Heart left ventricle (tissue), 16 donors: ENCODE measurements at places on chromosomes 16 and 17. TPM values are rescaled to one million over a fixed set of nuclear protein-coding genes. Genes with fewer than 3 reads are reported as not detected.

GRCh38 chr16:11090232-11090631 is 145.9 kb downstream of the CLEC16A start:
- no peak for DNase-seq

DNA sequence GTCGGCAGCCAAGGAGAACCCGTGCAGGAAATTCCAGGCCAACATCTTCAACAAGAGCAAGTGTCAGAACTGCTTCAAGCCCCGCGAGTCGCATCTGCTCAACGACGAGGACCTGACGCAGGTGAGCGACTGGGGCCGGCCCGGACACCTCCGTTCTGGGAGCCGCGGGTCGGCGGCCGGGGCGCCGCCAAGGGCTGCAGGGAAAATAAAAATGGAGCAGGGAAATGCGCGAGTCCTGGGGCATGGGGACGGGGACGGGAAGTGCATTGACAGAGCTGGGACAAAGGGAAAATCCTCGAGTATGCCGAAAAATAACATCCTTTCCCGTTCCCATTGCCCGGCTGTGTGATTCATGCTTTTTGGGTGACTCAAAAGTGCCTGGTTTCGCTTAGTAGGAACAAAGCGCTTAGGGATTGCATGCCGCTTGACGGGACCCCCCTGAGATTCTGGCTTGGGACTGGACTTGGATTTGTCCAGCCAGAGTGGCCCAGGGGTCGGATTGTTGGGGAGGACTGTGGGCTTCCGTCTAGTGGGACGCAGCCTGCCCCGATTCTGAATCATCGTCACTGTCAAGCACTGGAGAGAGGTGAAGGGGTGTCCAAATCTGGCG is 699 bp downstream of the MPRIP start:
- no peak for DNase-seq

DNA sequence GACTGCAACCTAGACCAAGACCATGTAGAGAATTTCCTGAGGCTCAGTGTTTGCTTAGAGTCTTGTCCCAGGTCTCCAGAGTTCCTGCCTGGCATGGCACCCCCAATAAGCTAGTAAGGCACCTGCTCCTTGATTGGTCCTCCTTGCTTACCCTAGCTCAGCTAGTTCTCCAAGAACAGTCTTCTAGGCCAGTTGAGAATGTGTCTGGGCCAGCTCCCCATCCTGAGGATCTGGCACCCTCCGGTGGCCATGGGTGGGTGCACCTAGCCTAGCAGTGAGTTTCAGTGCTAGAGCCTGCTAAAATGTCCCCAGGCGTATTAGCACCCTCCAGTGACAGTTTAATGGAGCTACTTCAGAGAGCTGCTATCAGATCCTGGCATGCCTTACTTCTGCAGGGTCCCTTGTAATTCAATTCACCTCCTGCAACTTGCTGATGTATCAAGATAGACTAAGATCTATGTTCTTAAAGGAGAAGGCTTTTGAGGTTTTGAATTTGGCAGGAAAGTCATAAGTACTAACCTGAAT is 44.4 kb upstream of the MED13 start:
- DNase-seq = no peak

- no peak for DNase-seq
These were observed 61.2 kb downstream of the CLEC16A start for GRCh38 chr16:11005611-11005975.

DNA sequence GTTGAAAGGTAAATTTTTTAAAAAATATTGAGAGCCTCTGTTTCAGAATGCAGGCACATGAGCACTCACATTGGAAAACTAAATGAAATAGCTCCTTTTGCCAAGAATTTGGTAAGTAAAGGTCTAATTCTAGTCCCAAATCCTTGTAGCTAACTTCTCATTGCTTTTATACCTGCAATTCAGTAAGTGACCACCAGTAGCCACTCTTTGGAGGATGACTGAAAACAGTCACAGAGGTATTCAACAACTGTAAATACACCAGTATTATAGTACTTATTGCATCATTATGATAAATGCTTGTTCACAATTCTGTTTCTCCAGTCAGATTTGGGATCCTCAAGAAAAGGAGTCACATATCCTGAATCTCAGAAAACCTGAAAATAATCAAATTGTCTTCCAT is 562.4 kb upstream of the CDH11 start:
- DNase-seq = no peak

DNA sequence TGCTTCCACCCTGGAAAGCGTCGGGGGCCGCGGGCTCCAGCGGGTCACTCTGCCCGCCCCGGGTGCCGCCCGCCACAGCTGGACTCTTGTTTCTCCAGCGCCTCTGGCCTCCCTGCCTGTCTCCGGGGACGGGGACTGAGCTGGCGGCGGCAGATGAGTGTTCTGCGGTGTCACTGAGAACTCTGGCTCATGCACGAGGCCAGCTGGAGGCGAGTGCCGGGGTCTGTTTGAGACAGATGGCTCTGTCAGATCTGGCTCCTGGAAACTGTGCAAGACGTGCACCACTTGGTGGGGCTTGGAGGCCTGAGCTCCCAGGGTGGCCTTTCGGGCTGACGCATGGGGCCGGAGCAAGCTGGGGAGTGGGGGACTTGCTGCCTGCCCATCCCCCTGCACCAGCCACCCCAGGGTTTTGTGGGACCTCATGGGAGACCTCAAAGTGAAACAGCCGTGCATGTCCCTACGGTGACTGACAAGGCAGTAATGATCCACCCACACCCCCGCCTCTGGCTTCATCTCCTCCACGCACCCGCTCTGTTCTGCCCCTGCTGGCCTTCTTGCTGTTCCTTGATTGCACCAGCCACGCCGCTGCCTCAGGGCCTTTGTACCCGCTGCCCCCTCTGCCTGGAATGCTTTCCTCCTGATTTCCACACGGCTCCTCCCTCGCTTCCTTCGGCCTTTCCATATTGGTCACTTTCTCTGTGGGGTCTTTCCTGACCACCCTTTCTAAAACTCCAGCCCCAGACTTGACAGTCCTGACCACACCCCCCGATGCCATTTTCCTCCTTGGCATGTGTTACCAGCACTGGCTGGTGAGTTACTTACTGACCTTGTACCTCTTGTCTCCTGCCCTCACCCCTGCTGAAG is 174.9 kb upstream of the CIBAR2 start:
- DNase-seq = peak; percentile 32

DNA sequence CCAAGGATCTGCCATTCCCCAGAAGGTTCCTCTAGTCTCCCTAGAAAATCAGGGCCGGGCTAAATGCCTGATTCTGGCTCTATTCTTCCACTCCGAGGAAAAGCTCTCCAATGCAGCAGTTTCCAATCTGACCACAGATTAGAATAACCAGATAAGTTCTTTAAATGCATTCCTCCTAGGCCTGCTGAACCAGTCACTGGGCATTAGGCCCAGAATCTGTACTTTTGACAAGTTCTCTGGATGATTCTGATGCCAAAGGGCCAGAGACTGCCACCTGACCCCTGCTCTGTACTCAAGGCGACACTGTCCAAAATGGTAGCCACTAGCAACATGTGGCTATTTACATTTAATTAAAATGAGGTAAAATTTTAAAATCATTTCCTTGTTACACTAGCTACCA is 22.3 kb downstream of the MAP3K14 start:
- DNase-seq = no peak

DNA sequence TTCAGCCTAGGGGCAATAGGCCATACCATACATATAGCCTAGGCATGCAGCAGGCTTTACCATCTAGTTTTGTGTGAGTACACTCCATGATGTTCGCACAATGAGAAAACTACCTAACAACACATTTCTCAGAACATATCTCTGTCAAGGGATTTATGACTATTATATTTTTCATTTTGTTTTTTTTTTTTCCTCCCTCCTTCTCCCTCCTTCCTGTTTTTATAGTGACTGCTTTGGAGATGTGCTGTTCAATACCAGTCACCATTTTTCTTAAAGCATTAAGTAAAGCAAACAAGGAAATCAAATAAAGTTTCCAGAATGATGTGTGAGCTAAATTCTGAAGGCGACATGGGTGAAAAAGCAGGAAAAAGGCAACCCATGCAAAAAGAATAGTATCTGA is 194.6 kb downstream of the STX8 start:
- DNase-seq = no peak

Gene FOXC2
- 1.4 TPM for total RNA-seq

DNA sequence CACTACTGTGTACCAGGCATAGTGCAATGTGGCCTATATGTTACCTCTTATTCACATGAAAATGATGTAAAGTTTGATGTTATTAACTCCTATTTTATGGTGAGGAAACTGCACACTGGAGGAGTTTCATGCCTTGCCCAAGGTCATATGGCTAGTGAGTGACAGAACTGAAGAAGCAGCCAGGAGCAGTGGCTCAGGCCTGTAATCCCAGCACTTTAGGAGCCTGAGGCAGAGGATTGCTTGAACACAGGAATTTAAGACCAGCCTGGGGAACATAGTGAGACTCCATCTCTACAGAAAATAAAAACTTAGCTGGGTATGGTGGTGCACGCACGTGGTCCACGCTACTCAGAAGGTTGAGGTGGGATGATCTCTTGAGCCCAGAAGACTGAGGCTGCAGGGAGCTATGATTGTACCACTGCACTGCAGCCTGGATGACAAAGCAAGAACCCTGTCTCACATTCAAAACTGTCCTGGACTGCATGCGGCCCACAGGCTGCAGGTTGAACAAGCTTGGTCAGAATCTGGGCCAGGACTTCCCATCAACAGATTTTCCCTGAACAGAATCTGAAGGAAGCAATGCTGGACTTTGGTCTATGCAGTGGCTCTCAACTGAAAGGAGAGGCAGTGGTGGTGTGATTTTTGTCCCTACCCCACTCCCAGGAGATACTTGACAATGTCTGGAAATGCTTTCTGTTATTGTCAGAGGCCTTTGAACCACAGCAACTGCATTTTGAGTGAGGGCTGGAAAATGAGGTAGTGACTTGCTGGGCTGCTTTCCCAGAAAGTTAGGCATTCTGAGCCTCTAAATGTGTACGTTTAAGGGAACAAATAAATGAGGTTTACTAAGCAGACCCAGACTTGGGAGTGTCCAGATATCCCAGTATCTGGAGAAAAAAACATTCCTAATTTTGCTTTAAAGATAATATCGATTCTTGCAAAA is 479.5 kb downstream of the TMEM114 start:
- DNase-seq = no peak

Gene NT5M
- total RNA-seq = 15.1 TPM

- DNase-seq = no peak
These were observed 730.7 kb upstream of the KIF2B start for GRCh38 chr17:53092072-53092471.

DNA sequence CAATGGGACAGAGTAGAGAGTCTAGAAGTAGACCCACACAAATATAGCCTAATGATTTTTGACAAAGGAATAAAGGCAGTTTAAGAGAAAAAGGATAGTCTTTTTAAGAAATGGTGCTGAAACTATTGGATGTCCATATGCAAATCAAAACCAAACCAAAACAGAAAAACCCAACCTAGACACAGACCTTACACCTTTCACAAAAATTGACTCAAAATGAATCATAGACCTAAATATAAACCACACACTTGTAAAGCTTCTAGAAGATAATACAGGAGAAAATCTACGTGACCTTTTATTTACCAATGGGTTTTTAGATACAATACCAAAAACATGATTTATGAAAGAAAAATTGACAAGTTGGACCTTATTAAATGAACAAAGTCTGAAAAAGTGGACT is 66.4 kb upstream of the MPHOSPH6 start:
- DNase-seq = no peak

Gene KRTAP1-5
- total RNA-seq = not detected

DNA sequence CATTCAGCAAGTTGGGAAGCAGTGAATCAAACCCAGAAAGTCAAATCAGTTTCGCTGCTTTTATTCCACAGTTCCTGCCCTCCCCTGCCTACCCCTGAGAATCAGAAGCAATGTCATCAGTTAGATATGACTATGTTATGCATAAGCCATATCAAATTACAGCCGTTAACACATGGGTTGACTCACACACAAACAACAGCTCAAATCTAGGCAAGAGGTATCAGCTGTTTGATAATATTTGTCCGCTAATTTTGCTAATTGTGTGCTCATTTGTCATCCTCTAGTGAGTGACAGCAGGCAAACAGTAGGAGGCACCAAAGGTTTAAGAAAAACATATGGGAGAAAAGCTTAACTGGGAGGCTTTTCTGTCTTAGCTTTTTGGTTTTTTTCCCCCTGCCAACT is 327.4 kb upstream of the CCL2 start:
- DNase-seq = no peak
